ENCODE measurements at places on chromosomes 2 and 18.

- no peak for DNase-seq
Measured at GRCh38 chr2:23838581-23838980, 88.3 kb downstream of the ATAD2B start.

- DNase-seq: no peak
Measured at GRCh38 chr18:37254236-37254754, 311.3 kb downstream of the CELF4 start.

DNA sequence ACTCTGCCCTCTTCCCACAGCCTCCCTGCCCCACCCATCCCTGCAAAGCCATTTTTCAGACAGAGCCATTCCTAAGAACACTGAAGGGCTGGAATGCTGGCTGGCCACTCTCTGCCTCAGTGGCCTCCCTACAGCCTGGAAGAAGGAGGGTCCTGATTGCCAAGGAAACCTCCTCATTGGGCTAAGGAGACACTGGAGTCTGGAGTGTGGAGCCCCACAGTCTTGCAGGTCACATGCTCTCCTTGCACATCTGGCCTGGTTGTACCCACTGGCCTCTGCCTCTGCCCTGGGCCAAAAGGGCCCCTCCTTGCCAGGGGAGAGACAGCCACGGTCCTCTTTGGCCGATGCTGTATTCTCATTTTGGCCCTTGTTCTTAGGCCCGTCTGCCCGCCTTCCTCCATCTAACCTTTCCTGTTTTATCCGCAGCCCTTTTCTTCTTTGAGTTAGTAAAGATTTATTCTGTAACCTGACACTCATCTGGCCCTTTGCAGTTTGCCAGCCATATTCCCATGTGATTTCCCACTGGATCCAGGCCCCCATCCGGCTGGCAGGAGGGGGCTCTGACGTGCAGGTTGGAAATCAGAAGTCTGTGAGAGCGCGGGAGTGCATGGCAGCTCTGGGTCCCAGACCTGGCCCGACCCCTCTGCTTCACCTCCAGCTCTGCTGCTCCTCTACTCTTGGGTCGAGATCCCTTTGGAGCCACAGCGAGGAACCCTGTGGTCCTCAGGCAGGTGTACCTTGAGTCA lies 11.0 kb upstream of the CATIP start:
- DNase-seq: no peak

GRCh38 chr2:115208493-115209164 lies 766.2 kb downstream of the DPP10 start:
- DNase-seq: no peak

DNA sequence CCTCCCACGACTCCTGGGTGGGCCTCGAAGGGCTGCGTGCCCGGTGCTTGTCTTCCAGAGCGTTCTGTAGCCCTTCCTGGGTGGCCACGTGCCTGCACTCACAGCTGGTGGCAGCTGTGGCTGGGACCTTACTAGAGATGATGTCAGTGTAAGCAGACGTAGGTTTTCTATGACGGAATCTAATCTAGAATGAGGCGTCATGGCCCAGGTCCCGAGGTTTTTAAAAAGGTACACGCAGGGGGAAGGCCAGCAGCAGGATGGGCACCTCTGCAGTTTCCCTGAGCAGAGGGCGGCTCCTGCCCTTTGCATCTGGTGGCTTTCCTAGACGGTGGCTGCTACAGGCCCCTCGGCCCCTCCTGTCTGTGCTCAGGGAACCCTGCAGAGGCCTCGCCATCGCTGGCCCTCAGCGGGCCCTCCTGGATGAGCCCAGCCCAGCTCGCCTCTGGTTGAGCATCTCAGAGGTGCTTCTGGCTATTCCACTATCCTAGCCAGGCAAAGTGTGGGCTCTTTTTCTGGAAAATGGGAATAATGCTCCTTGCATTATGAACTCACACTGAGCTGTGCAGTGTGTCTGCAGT lies 49.6 kb upstream of the PXDN start:
- DNase-seq: no peak

DNA sequence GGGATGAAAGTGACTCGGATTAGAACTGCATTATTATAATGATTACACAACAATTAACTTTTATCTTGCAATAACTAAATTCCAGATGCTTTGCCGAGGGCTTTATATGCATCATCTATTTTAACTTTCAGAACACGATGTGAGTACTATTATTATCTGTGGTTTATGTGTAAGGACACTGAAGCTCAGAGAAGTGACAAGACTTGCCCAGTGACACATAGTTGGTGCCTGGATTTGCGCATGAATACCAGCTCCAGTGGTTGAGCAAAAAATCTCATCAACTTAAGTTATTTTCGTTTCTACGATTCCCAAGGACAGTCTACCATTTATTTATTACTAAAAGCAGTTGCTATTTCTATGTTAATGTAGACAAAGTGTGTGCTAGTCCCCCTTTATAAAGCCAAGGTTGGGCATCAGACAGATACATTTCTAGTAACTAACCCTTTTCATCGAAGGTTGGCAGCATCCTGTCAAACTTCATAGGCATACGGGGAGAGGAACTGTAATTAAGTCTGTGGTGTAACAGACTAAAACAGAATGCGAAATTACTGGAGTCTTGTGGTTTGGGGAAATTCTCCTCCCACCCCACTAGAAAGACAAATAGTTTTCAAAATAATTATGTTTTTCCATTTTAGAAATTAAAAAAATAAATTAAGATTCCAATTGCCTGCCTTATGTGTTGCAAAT lies 73.2 kb upstream of the BOD1L2 start:
- no peak for DNase-seq

DNA sequence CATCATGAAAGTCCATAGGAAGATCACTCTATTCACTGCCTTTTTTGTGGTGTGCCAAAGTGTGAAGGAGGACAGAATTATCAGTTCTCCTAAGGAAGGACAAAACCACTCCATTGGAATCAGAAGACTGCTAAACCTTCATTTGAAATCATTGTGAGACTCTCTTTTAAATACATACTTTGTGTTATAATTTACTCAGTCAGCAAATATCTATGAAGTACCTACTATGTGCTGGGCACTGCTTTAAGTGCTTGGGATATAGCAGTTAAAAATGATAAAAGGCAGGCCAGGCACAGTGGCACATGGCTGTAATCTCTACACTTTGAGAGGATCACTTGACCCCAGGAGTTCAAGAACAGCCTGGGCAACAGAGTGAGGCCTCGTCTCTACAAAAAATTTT lies 692.3 kb downstream of the DSC3 start:
- no peak for DNase-seq

DNA sequence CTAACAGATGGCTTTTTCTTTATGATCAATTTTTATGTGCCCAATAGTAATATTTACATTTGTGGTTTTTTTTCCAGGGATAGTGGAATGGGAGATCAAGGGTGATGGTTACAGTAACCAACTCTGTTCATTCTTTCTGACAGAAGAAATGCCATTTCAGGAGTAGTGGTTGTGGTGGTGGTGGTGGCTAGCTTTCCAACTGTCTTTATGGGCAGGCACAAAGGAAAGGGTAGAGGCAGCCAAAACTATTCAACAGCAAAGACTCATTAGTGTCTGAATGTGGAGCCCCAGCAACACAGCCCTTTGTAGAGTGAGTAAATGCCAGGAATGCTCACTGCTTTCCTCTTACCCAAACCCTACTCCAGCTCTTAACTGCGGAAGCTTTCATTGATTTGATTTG lies 227.7 kb downstream of the RND3 start:
- DNase-seq: no peak

DNA sequence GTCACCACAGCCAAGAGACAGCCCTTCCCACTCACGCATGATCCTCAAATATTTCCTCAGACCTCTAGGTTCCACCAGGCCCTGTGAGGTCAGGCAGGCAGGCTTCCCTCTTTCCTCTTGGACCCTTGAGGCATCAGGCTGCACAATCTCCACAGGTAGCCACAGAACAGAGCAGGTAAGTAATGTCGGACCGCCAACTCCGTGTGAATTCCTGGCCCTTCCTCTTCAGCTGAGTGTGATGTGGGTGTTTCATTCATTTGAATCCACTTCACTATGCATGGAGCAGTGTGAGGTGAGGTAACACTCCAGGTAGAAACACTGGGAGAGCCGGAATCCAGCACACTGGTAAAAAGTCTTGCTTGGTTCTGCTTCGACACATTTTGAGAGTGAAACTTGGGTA lies 44.0 kb downstream of the MRPL35 start:
- no peak for DNase-seq

GRCh38 chr18:51196811-51197660 lies 445 bp downstream of the MEX3C start:
- DNase-seq: no peak

DNA sequence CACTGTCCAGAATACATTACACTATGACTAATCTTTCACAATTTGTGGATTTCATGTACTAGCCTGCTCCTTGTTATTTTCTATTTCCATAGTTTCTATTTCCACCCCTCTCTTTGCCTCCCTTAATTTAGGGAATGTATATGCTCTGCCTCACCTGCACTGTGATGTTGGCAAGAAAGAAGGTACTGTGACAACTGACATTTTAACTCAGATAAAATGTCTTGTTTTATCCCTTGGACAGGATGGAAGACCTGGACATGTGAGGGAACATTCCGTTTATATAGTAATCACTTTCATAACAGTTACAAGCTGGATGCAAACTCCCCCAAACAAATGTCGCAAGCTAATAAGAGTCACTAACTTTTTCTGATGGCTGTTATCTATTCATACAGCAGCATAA lies 21.5 kb upstream of the DSG3 start:
- no peak for DNase-seq

DNA sequence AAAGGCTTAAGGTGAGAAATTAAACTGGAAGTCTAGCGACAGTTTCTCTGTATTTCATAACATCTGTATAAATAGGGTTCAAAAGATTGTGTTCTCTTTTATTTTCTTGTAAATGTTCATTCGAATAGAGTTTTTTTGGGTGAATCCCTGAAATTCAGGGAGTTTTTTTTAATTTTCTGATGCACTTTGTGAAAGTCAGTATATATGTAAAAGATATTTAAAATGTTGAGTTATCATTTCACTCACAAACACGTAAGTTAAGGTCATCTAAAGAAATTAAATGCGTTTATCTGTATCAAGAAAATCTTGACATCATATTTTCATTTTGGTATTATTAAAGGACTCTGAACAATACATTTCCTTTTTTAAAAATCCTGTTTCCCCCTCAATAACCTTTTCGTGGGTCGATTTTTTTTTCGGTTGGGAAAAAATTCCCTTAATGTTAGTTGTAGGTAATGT lies 3.4 kb downstream of the SP9 start:
- DNase-seq: no peak

GRCh38 chr2:18961991-18962421 lies 372.6 kb upstream of the NT5C1B start:
- no peak for DNase-seq

DNA sequence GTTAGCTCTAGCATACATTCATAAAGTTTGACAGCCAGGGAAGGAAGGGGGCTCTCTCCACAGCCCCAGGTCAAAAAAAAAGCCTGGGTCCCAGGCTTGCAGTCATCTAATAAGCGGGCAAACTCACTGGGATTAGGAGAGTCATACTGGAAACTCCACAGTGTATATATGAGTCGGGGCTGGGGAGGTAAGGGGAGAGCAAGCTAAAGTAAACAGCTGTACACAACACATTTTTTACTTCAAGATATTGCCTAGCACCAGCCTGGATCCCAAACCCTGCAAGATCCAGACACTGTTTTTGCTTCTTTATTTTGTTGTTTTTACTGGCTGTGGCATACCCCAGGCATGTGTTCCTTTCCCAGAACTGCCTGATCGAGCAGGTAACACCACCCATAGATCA lies 291.3 kb upstream of the TANK start:
- DNase-seq: no peak

DNA sequence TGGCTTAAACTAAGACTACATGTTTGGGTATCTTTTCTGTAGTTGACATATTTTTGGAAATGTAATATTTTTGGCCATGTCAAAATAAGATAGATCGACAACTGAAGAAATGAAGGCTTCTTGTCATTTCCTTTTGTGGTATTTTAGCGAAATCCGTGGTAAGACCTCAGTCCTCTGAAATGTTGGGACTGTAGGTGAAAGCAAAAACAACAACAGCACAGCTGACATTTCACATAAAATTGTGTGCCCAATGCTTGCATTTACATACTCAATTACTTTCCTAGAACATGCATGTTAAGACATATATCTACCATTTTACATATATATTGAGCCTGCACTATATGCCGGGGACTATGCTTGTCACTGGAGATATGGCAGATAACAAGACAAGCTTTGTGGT lies 50.2 kb downstream of the SPP2 start:
- no peak for DNase-seq

- no peak for DNase-seq
Measured at GRCh38 chr2:46456789-46457188, 22.6 kb upstream of the TMEM247 start.

DNA sequence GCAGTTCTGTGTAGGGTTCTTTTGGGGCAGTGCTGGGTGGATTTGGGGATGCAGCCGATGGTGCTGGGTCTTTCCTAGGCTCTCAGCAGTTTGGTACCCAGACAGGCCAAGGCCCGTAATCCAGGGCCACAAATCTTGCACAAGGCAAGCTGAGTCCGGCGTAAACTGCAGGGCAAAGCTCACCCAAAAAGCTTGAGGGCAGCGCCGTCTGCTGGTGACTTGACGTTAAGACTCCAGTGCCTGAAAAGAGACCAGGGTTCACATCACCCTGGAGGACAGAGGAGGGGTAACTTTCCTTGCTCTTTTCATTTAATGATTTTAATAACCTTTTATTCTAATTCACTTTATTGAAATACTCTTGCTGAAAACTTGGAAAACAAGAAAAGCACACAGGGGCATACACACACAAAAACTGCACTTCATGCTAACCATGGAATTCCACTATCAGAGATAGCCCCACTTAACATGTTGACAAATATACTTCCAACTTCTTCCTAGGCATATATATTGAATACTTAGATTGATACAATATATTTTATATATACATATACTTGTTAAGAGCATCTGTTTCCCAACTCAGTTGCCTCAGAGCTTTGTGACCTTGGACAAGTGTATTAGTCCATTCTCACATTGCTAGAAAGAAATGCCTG lies 38.9 kb downstream of the CNGA3 start:
- DNase-seq: peak; percentile 52

GRCh38 chr18:49031511-49032188 lies 80.9 kb upstream of the SMAD7 start:
- peak; percentile 15 for DNase-seq

DNA sequence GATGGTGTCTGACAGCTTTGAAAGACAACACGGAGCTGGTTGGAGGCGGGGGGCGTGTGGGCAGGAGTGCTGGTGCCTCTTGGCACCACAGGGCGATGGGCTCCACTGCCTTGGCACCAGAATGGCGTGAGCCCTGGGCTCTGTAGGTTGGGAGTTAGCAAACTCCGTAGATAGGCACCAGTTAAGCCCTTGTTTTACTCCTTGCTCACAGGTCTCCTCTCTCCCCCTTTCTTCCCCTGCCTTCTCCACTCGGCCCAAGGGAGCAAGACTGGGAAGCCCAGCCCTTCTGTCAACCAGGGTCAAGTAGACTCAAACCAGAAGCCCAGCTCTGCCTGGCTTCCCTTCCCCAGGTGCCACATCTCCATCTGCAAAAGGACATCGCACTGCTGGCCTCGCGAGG lies 281.7 kb upstream of the ID2 start:
- DNase-seq: no peak

GRCh38 chr2:24635181-24635580 lies 144.1 kb downstream of the NCOA1 start:
- DNase-seq: no peak

DNA sequence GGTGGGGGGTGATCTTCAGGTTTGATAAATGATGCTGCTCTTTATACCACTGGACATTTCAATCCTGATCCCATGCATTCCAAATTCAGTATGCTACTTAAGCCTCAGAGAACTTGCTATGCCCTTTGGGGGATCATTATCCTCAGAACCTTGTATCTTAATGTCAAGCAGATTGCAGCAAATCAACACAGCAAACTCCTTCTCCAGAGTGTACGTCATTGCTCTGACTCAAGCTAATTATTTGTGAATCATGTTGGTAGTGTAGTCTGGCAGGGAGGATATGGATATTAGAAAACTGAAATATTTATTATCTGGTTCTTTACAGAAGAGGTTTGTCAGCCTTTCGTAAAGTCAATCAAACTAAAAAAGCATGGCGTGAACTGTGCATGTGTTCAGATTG lies 562.5 kb upstream of the FAM98A start:
- no peak for DNase-seq

Data from stimulated activated CD4-positive, alpha-beta T cell treated with anti-CD3 and anti-CD28 coated beads, Interleukin-15, amount 100 ng/mL, for 48 hours (primary cell).